ENCODE measurements at places on chromosomes 11 and 22. TPM values are rescaled to one million over a fixed set of nuclear protein-coding genes. Genes with fewer than 3 reads are reported as not detected.
A peak's percentile ranks its signal among the peaks of the same experiment; 100 is the strongest.

BTBD18 gene
- not detected for total RNA-seq

DNA sequence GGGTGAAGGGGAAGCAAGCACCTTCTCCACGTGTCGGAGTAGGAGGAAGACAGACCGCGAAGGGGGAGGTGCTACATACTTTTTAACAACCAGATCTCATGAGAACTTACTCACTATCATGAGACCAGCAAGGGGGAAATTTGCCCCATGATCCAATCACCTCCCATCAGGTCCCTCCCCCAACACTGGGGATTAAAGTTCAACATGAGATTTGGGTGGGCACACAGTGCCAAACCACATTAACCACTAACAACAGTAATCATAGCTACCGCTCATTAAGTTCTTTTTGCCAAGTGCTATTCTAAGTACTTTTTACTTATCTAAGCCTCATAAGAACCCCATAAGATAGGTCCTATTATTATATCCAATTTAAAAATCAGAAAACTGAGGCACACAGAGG, 450.5 kb upstream of the DDI1 start:
- no peaks in the 10 kb centered on the region for H3K36me3 ChIP-seq
- no peak overlapping the region for H3K27ac ChIP-seq
- H3K27me3 ChIP-seq: no peaks in the 10 kb centered on the region
- no peak for DNase-seq
- no peak overlapping the region for H3K4me3 ChIP-seq

DNA sequence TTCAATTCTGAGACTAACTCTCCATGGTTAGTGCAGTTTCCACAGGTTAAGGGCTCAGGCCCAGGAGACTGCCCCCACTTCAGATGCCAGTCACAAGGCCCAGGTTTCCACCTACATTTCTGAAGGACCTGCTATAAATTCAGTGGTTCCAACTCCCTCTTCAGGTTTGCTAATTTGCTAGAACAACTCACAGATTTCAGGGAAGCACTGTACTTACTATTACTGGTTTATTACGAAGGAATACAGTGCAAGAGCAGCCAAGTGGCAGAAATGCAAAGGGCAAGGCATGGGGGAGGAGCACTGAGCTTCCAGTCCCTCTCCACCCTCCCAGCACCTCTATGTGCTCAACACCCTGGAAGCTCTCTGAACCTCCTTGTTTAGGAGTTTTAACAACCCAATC, 39.3 kb upstream of the SPON1 start:
- DNase-seq: peak; percentile 19
- H3K27me3 ChIP-seq: no peaks in the 10 kb centered on the region

GRCh38 chr11:109933126-109933525, 160.1 kb upstream of the ZC3H12C start:
- no peaks in the 10 kb centered on the region for H3K4me1 ChIP-seq
- no peaks in the 10 kb centered on the region for H3K27me3 ChIP-seq
- H3K27ac ChIP-seq: no peak overlapping the region
- DNase-seq: no peak

DNA sequence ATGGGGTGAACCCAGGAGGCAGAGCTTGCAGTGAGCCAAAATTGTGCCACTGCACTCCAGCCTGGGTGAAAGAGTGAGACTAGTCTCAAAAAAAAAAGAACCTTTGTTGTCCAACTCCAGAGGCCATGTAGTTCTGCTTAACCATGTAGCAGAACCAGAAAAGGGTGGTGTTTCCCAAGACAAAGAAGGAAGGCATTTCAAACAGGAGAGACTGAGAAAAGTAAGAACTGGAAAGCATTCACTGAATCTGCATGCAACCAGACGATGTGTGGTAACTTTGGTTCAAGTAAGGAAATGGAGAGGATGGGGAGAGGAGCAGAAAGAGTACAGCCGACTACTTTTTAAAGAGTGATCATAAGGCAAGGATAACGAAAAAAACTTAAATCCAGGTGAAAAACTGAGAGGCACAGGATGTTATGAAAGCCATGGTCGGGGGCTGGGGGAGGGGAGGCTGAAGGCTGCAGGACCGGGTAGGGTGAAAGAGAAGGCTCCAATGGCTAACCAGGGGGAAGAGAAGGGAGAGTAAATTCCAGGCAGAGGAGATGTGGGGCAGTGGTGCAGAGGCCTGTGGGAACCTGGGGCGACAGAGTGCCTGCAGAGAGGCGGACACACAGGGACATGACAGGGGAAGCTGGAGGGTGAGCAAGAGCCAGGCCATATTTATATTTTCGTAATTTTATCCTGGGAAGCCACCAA, 48.8 kb downstream of the MAPK1 start:
- no peak overlapping the region for H3K4me3 ChIP-seq
- no peak for DNase-seq
- no peaks in the 10 kb centered on the region for H3K27me3 ChIP-seq

ANO3 gene
- not detected for total RNA-seq

GRCh38 chr11:5626196-5626595, 1.4 kb downstream of the TRIM34 start:
- H3K36me3 ChIP-seq: no peaks in the 10 kb centered on the region
- peaks cover 31% of the 10 kb centered on the region for H3K4me1 ChIP-seq
- H3K27ac ChIP-seq: no peak overlapping the region
- DNase-seq: no peak
- no peaks in the 10 kb centered on the region for H3K27me3 ChIP-seq
- H3K4me3 ChIP-seq: no peak overlapping the region

DNA sequence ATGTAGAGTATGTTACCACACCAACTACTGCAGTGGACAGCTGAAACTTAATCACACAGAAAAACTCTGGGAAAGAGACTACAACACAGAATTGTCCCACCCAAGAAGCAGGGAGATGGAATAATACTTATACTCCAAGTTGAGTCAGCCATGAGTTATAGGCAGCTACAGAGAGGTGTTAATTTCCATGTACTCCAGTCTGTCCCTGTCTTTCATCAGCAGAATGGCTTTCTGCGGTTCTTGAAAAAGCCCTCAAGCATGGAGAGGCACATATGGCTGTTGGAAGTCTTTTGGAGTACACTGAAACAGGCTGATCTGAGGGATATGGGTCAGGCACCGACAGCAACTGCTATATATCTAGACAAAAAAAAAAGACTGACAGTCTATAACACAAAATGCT, 219.5 kb downstream of the DLG2 start:
- no peaks in the 10 kb centered on the region for H3K36me3 ChIP-seq
- DNase-seq: no peak
- H3K27me3 ChIP-seq: no peaks in the 10 kb centered on the region
- H3K4me3 ChIP-seq: no peak overlapping the region
- no peaks in the 10 kb centered on the region for H3K4me1 ChIP-seq

- peaks cover 42% of the 10 kb centered on the region for H3K4me1 ChIP-seq
- H3K36me3 ChIP-seq: no peaks in the 10 kb centered on the region
- no peak overlapping the region for H3K4me3 ChIP-seq
- H3K27ac ChIP-seq: no peak overlapping the region
- H3K27me3 ChIP-seq: no peaks in the 10 kb centered on the region
Measured at GRCh38 chr22:27876684-27877083, 42.4 kb downstream of the PITPNB start.

TPST2 gene
- total RNA-seq: 96.3 TPM

KCNJ5 gene
- total RNA-seq: 1.5 TPM
